HFFc6 (cell line): ENCODE measurements at places on chromosomes 7 and 10. TPM values are rescaled to one million over a fixed set of nuclear protein-coding genes. Genes with fewer than 3 reads are reported as not detected.
A peak's percentile ranks its signal among the peaks of the same experiment; 100 is the strongest.

IL15RA gene
- total RNA-seq = 0.98 to 2.0 TPM (median 1.2 TPM) in 3 replicates

MTG1 gene
- 23.7 to 34.4 TPM (median 31.2 TPM) in 3 replicates for total RNA-seq

MOGAT3 gene
- not detected in 3 replicates for total RNA-seq

MMRN2 gene
- total RNA-seq = 0.76 to 1.5 TPM (median 1.1 TPM) in 3 replicates

TAS2R16 gene
- not detected in 2 replicates for total RNA-seq

DNA sequence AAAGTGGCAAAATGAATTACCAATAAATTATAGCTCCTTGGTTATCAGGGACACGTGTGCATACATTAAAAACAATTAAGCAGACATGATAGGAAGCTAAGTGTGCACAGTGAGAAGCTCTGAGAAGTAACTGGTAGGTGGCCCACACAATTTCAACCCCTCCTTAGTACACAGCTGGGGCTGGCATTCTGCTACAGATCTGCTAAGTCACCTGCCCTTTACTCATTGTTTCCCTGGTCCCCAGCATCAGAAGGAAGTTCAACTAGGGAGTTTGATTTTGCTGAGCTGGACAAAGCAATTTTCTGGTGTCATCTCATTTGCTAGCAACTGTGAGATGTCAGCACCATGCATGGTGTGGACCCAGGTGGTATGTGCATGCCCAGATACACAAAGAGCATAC, 424.1 kb upstream of the NPVF start:
- no peak overlapping the region for H3K4me3 ChIP-seq
- H3K36me3 ChIP-seq = 0 out of 2 replicates have a peak, but pooled peaks cover 3% of the 10 kb centered on the region
- no peak overlapping the region for H3K27ac ChIP-seq
- DNase-seq = no peak

GRCh38 chr10:116408719-116409118, 18.9 kb upstream of the PNLIPRP3 start:
- no peaks in the 10 kb centered on the region for H3K4me1 ChIP-seq
- no peak overlapping the region for H3K27ac ChIP-seq
- H3K36me3 ChIP-seq = no peaks in the 10 kb centered on the region
- no peak overlapping the region for H3K4me3 ChIP-seq

GRCh38 chr7:49669285-49669684, 104.2 kb upstream of the VWC2 start:
- peaks cover 10% of the 10 kb centered on the region for H3K36me3 ChIP-seq
- no peak for DNase-seq
- H3K27me3 ChIP-seq = peaks cover 2% of the 10 kb centered on the region
- no peak overlapping the region for H3K27ac ChIP-seq
- H3K4me3 ChIP-seq = no peak overlapping the region

DNA sequence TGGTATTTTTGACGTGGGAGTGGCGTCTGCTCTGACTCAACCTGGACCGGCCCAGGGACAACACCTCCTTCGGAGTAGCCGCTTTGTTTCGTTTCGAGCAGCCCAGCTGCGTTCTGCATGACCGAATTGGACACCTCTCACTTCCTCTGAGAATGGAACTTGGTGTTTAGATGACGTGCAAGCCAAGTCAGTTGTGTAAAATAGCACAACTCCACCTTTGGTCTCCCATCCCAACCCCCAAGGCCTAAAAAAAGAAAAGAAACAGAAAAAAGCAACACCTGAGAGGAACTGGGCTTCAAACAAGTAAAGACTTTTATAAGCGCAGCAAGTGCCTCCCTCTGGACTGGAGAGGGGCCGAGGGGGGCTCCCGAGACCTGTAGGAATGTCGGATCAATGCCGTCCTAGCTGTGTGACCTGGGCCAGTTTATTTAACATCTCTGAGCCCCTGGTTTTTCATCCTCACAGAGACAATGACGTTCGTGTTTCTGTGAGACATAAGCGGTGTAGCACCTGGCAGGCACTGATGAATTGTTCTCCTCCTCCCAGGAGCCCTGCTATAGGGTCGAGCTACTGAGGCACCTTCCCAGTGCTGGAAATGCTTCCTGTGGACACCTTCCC, 52.0 kb upstream of the SMNDC1 start:
- H3K27ac ChIP-seq = peak overlapping the region; percentile 94
- H3K4me3 ChIP-seq = peak overlapping the region; percentile 63
- no peak for DNase-seq
- H3K27me3 ChIP-seq = no peaks in the 10 kb centered on the region; the same call in 1 of the 2 replicates
- peaks cover 89% of the 10 kb centered on the region for H3K4me1 ChIP-seq

DNA sequence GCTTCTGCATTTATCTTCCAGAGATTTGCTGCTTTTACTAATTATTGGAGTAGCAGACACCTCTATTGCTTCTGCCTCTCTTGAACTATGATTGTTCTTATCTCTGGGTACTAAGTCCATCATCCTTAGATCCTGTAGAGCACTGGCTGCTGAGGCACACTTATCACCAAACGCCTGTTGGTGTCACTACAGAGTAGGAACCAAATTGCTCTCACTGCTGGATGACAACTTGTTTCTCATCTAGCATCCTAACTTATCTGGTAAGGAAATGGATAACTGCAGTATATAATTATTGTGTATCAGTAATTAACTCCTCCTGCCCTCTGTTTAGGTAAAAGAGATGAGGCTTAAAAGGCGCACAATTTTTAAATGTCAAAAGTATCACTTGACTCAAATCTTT, 1059.4 kb downstream of the NRG3 start:
- no peak overlapping the region for H3K27ac ChIP-seq
- no peak overlapping the region for H3K4me3 ChIP-seq
- DNase-seq = peak; percentile 5
- H3K27me3 ChIP-seq = no peaks in the 10 kb centered on the region; the same call in none of the 2 replicates
- H3K4me1 ChIP-seq = peaks cover 9% of the 10 kb centered on the region

DNA sequence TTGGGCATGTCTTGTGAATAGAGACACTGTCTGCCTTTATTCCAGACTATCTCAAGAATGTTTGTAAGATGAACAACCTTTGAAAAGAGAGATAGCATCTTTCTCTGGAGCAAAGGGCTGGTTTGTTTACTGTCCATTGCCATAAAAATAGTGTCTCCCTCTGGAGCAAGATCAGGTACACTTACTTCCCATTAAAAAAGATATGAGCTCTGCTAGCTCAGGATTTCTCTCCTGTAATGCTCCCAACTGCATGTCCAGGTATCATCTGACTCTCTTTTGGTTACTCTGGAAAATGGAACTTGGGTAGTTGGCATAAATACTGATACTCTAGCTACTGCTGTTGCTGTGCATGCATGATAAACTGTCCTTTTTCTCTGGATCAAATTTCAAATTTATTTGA, 381.1 kb downstream of the TFEC start:
- no peaks in the 10 kb centered on the region; the same call in 1 of the 2 replicates for H3K27me3 ChIP-seq
- H3K36me3 ChIP-seq = peaks cover 4% of the 10 kb centered on the region; the same call in 1 of the 2 replicates
- H3K27ac ChIP-seq = no peak overlapping the region
- H3K4me3 ChIP-seq = no peak overlapping the region
- peaks cover 15% of the 10 kb centered on the region for H3K4me1 ChIP-seq
- no peak for DNase-seq

GRCh38 chr10:30722956-30723620, 93.5 kb upstream of the LYZL2 start:
- no peak for DNase-seq
- no peaks in the 10 kb centered on the region for H3K36me3 ChIP-seq
- H3K27ac ChIP-seq = no peak overlapping the region
- peaks cover 4% of the 10 kb centered on the region for H3K27me3 ChIP-seq
- H3K4me1 ChIP-seq = no peaks in the 10 kb centered on the region
- H3K4me3 ChIP-seq = no peak overlapping the region

DNA sequence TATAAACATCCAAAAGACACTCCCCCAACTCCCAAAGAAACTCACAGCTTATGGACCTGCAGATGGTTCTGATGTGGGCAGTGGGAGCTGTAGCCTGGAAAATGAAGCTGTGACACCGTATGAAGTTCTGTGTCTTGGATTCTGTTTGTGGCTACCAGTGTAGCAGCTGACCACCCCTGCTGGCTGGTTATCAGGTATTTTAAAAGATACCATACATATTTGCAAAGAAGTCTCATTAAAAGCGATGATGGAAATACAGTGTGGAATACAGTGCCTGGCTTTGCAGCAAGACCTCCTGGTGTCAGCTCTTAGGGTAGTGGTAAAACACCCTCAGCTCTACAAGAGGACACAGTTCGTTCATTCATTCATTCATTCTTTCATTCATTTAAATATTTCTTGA, 194.3 kb upstream of the PRKCQ start:
- H3K27me3 ChIP-seq = peaks cover 2% of the 10 kb centered on the region; the same call in 1 of the 2 replicates
- peaks cover 28% of the 10 kb centered on the region for H3K4me1 ChIP-seq
- no peaks in the 10 kb centered on the region; the same call in 1 of the 2 replicates for H3K36me3 ChIP-seq
- DNase-seq = no peak

DNA sequence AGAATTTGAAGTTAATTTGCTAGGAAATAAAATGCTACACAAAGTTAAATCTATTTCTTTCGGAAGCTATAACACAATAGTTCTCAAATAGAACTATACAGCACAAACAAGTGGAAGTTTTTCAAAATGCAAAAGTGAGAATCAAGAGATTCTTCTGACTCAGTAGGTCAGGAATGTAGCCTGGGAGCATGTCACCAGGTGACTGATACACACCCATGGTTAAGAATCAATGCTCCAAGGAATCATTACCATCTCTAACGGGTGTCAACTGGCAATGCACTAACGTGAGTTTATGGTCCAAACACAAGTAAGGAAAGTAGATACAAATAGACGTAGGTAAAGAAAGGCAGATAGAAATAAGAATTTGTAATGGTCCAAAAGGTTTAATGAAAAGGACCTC, 170.5 kb downstream of the SRPK2 start:
- H3K27ac ChIP-seq = no peak overlapping the region; the same call in 1 of the 2 replicates
- H3K4me1 ChIP-seq = peaks cover 53% of the 10 kb centered on the region
- no peak overlapping the region for H3K4me3 ChIP-seq
- peak; percentile 12 for DNase-seq
- peaks cover 10% of the 10 kb centered on the region; the same call in 1 of the 2 replicates for H3K36me3 ChIP-seq

- peak; percentile 62 for DNase-seq
- peaks cover 4% of the 10 kb centered on the region; the same call in 1 of the 2 replicates for H3K27me3 ChIP-seq
- peaks cover 14% of the 10 kb centered on the region for H3K4me1 ChIP-seq
- H3K36me3 ChIP-seq = peaks cover 21% of the 10 kb centered on the region
- peak overlapping the region; percentile 74 for H3K27ac ChIP-seq
- peak overlapping the region; percentile 85 for H3K4me3 ChIP-seq
Measured at GRCh38 chr7:75993689-75994387, 557 bp downstream of the TMEM120A start.

- peak overlapping the region; percentile 99 for H3K27ac ChIP-seq
- DNase-seq = no peak
- H3K36me3 ChIP-seq = 0 out of 2 replicates have a peak, but pooled peaks cover 5% of the 10 kb centered on the region
Measured at GRCh38 chr10:44865289-44865671, 45.9 kb upstream of the TMEM72 start.

GRCh38 chr7:102935450-102936115, 22.8 kb downstream of the LRRC17 start:
- no peaks in the 10 kb centered on the region for H3K27me3 ChIP-seq
- no peak overlapping the region for H3K27ac ChIP-seq

- no peak for DNase-seq
- no peaks in the 10 kb centered on the region for H3K4me1 ChIP-seq
- H3K27me3 ChIP-seq = peaks cover 66% of the 10 kb centered on the region
- peaks cover 5% of the 10 kb centered on the region; the same call in 1 of the 2 replicates for H3K36me3 ChIP-seq
- H3K4me3 ChIP-seq = no peak overlapping the region
Measured at GRCh38 chr7:97016381-97017191, 8.0 kb downstream of the DLX5 start.

DNA sequence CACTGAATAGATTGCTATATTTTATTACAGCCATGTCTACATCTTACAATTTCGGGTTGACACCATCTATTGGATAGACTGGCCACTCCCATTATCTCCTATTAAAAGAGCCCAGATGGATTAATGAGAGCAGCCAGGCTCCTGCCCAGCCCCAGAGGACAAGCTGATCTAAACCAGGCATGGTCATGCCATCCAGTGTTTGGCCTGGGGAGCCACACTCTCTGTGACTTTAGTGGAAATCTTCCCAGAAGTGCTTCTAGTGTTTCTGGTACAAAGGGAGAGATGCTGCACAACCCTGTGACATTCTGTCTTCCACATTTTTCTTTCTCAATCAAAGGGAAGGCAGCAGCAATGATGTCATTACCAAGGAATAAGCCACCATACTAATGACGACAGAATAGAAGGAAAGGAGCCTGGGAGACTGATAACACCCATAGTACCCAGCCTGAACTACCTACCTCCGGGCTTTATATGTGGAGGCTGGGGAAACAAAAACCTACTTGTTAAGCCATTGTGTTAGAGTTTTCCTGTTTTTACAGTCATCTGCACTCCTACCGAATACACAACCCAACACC, 5.0 kb downstream of the NEBL start:
- H3K27me3 ChIP-seq = no peaks in the 10 kb centered on the region
- no peaks in the 10 kb centered on the region for H3K4me1 ChIP-seq
- H3K27ac ChIP-seq = no peak overlapping the region
- H3K4me3 ChIP-seq = no peak overlapping the region
- no peaks in the 10 kb centered on the region for H3K36me3 ChIP-seq
- no peak for DNase-seq

DNA sequence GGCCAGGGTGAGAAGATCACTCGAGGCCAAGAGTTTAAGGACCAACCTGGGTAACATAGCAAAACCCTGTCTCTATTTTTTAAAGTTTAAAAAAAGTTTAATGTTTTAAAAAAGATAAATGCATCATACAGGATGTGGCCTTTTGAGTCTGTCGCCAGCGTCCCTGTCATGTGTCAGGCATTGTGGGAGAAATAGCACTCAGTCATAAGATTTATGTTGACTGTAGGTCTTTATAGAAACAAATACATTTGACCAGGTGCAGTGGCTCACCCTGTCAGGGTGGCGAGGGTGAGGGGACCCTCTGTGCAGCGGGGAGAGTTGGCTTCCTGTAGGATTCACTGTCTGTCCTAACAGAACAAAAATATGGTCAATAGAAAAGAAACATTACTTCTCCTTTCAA, 63.5 kb upstream of the SH2B2 start:
- peaks cover 13% of the 10 kb centered on the region for H3K4me1 ChIP-seq
- no peak overlapping the region for H3K27ac ChIP-seq
- H3K27me3 ChIP-seq = no peaks in the 10 kb centered on the region; the same call in 1 of the 2 replicates
- DNase-seq = no peak
